ENCODE measurements at places on chromosomes 3 and 15. TPM values are rescaled to one million over a fixed set of nuclear protein-coding genes. Genes with fewer than 3 reads are reported as not detected.

Gene CCDC13
- total RNA-seq = not detected

Gene KIF15
- total RNA-seq = 1.5 TPM

Gene MLF1
- 4.7 TPM for total RNA-seq

Gene RAB43
- 6.3 TPM for total RNA-seq

Gene SEMA5B
- total RNA-seq = not detected

Gene SCAANT1
- not detected for total RNA-seq

Gene LRRIQ4
- not detected for total RNA-seq

Gene FBXO22
- 12.6 TPM for total RNA-seq

Gene WNT7A
- total RNA-seq = 0.17 TPM

Gene PIERCE2
- not detected for total RNA-seq

Gene LNP1
- total RNA-seq = 2.8 TPM

Gene UBP1
- 45.4 TPM for total RNA-seq

Gene ALPK3
- total RNA-seq = 3.6 TPM

Gene ZNF774
- 0.22 TPM for total RNA-seq

Gene PARP3
- 39.0 TPM for total RNA-seq

Gene LEKR1
- total RNA-seq = 1.3 TPM

Gene CHL1
- 44.5 TPM for total RNA-seq

Gene TTLL13
- not detected for total RNA-seq

Gene RNU5B-1
- total RNA-seq = not detected

Gene RBM15B
- total RNA-seq = 21.9 TPM

Gene NTRK3
- 6.6 TPM for total RNA-seq

Gene CX3CR1
- total RNA-seq = 0.16 TPM

Gene SERPINI2
- 1.3 TPM for total RNA-seq

Gene IMPG2
- 0.22 TPM for total RNA-seq

Gene DAZL
- not detected for total RNA-seq

All from subcutaneous adipose tissue (tissue), 4 donors.